ENCODE measurements at places on chromosomes 2 and 18. TPM values are rescaled to one million over a fixed set of nuclear protein-coding genes. Genes with fewer than 3 reads are reported as not detected.

KIAA2012 gene
- total RNA-seq, result not detected

SLC30A3 gene
- total RNA-seq, result not detected

CAPN13 gene
- 44.6 TPM for total RNA-seq

EFHD1 gene
- 31.0 TPM for total RNA-seq

IFIH1 gene
- total RNA-seq, result 19.9 TPM

DNA sequence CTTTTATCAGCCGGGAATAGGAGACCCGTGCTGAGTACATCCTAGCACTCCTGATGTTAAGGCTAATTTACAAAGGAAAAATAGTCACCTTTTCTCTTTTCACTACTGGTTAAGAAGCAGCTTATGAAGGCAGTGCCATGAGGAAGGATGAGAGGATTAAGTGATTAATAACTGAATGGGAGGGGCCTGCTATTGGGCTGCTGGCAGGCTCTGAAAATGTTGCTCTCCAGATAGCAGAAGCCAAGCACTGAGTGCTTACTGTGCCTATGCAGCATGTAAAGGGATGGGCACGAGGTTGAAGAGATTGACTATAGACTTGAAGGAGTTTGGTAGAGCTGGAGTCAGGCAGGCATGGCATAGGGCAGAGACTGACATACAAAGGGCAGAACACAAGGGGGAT, 282.4 kb upstream of the THSD7B start:
- no peak overlapping the region for H3K4me3 ChIP-seq
- peaks cover 10% of the 10 kb centered on the region for H3K27me3 ChIP-seq
- no peak for DNase-seq
- no peak overlapping the region for H3K27ac ChIP-seq

DNA sequence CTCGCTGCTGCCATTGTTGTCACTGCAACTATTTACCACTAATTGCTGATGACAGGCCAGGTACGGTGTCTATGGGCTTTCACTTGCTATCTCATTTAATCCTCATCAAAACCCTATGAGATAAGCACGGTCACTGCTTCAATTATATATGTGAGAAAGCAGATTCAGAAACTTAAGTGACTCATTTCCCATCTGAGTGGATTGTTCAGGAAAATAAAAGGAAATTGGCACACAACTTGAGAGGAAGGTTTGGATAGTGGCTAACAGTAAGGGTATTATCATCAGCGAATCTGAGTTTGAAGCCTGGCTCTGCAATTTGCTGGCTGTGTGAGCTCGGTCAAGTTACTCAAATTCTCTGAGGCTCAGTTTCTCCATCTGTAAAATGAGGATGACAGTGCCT, 196.0 kb downstream of the KCNS3 start:
- H3K36me3 ChIP-seq, result no peaks in the 10 kb centered on the region
- H3K27me3 ChIP-seq, result no peaks in the 10 kb centered on the region
- DNase-seq, result no peak
- no peak overlapping the region for H3K4me3 ChIP-seq
- H3K27ac ChIP-seq, result no peak overlapping the region
- no peaks in the 10 kb centered on the region for H3K4me1 ChIP-seq

- no peaks in the 10 kb centered on the region for H3K36me3 ChIP-seq
- no peaks in the 10 kb centered on the region for H3K4me1 ChIP-seq
- H3K27me3 ChIP-seq, result no peaks in the 10 kb centered on the region
- H3K27ac ChIP-seq, result no peak overlapping the region
- no peak overlapping the region for H3K4me3 ChIP-seq
Measured at GRCh38 chr2:117786520-117786919, 28.0 kb upstream of the DDX18 start.

DNA sequence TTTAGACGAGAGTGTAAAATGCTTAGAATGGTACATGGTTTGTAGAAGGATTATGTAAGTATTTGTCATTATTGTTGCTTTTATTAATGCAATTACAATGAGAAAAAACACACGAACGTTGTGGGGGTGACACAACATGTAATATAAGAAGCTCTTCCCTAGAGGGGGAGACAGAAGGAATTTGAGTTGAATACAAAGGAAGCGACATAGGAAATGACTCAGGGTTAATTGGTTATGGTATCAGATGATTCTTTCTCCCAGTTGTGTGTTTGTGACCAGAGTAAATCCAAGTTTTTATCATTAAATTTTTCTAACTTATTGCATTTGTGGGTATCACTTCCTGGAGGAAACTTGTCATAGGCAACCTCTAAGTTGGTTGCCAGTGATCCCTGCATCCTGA, 625.6 kb upstream of the CDH2 start:
- H3K4me3 ChIP-seq, result no peak overlapping the region
- H3K27ac ChIP-seq, result no peak overlapping the region
- no peaks in the 10 kb centered on the region for H3K27me3 ChIP-seq
- no peak for DNase-seq
- no peaks in the 10 kb centered on the region for H3K4me1 ChIP-seq
- H3K36me3 ChIP-seq, result no peaks in the 10 kb centered on the region

DNA sequence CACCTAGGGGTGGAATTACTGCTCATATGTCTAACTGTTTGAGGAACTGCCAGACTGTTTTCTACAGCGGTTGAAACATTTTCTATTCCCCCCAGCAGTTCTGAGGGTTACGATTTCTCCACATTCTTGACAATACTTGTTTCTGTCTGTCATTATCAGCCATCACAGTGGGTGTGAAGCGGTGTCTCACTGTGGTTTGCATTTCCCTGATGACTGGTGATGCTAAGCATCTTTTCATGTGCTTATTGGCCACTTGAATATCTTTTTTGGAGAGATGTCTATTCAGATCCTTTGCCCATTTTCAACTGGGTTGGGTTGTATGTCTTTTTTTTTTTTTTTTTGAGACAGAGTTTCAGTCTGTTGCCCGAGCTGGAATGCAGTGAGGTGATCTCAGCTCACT, 63.0 kb downstream of the ADNP2 start:
- H3K27me3 ChIP-seq, result no peaks in the 10 kb centered on the region
- no peak overlapping the region for H3K27ac ChIP-seq
- no peak overlapping the region for H3K4me3 ChIP-seq
- no peak for DNase-seq
- H3K4me1 ChIP-seq, result no peaks in the 10 kb centered on the region

DNA sequence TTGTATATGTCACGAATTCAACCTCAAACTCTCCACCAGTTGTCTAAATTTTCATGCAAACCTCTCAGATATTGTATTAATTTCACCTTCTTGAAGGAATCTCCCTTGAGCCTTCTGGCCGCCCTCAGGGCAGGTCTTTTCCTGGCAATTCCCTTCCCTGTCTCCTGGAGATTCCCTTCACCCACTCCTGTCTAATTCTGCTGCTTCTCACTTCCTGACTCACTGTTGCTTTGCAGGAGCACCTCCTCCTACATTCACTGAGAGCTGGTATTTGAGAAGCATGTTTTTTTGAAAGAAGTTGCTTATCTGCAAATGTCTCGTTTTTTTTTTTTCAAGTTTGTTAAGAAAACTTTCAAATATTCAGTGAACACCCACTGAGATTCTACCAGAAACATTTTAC, 79.9 kb upstream of the OTOS start:
- no peaks in the 10 kb centered on the region for H3K27me3 ChIP-seq
- no peak overlapping the region for H3K4me3 ChIP-seq
- H3K27ac ChIP-seq, result no peak overlapping the region
- peak; percentile 5 for DNase-seq
- H3K36me3 ChIP-seq, result no peaks in the 10 kb centered on the region

GRCh38 chr2:201216918-201217317, 34.0 kb downstream of the CASP10 start:
- no peak for DNase-seq
- no peak overlapping the region for H3K4me3 ChIP-seq
- no peak overlapping the region for H3K27ac ChIP-seq
- H3K36me3 ChIP-seq, result no peaks in the 10 kb centered on the region

- no peak overlapping the region for H3K27ac ChIP-seq
- no peaks in the 10 kb centered on the region for H3K27me3 ChIP-seq
- no peak overlapping the region for H3K4me3 ChIP-seq
- no peak for DNase-seq
Measured at GRCh38 chr2:184646593-184646992, 48.3 kb downstream of the ZNF804A start.
